ENCODE measurements at places on chromosomes 11 and 22.

- no peak for DNase-seq
Measured at GRCh38 chr11:61834278-61835048, 6.4 kb downstream of the FADS2 start.

- DNase-seq = no peak
Measured at GRCh38 chr22:37640591-37641560, 1.4 kb downstream of the SH3BP1 start.

DNA sequence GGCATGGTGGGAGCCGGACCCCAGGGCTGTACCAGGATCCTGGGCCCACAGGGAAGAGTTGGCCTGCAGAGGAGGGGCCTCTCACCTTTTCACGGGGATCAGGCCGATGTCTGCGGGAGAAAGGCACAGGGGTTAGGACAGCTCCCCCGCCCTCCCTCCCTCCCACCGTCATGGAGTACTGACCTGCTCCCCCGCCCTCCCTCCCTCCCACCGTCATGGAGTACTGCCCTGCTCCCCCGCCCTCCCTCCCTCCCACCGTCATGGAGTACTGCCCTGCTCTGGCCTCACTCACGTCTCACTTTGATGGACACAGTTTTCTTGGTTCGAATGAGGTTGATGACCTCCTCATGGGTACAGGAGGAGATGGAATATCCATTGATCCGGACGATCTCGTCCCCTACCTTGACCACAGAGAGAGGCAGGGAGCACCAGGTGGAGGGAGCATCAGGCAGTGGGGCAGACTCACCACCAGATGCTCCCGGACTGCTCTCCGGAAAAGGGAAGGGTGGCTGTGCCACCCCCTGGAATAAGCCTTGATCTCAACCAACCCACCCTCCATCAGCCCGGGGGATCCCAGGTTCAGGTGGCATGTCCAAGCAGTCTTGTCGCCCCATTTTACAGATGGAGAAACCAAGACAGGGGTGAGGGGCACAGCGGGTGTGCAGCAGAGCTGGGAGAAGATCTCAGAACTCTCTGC is 17.1 kb downstream of the USH1C start:
- no peak for DNase-seq

DNA sequence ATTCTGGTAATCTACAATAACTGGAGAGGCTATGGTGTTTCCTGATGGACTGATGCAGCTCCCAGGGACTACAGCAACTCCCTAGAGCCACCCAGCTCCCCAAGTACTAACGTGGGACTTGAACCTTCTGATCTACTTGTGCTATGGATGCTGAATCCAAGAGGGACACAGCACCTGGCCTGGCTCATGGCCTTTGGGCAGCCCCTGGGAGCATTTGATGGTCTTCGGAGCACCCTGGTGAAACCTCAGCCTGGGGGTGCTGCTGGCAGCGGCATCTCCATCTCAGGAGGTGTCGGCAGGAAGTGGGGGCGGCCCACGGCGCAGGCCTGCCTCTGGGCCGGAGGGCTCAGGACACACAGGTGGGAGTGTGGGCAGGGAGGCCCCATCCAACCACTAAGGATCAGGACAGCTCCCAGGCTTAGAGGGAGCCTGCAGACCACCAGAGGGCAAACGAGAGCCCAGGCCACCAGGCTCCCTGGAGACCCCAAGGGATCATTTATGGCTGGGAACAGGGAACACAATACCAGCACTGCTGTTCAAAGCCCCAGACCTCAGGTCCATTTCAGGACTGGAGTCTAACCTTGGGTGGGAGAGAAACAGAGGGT is 8.7 kb downstream of the EHD1 start:
- DNase-seq = no peak

DNA sequence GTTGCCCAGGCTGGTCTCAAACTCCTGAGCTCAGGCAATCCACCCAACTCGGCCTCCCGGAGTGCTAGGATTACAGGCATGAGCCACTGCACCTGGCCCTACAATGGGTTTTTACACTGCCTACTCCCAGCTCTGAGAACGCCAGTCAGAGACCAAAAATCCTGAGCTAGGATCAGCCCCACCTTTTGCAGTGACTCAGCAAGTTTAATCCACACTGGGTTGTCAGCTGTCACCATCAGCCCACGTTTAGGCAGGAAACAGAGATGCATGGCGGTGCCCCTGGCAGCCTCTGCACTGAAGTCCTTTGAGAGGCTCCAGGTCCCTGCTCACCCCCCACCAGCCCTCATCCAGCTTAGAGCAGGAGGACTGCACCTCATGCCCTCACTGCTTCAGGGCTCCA is 117.6 kb downstream of the ARHGAP8 start:
- DNase-seq = peak; percentile 64

DNA sequence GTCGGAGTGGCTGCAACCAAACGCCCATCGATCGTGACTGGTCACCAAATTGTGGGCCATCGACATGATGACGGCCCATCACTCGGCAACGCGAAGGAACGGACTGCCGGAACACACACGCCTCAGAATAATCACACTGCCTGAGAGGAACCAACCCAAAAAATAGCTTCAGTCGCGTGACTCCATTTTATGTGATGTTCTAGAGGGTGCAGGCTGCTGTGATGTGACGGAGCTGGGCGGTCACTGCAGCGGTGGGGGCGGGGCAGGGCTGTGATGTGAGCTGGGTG is 174.6 kb downstream of the CTTN start:
- DNase-seq = no peak

DNA sequence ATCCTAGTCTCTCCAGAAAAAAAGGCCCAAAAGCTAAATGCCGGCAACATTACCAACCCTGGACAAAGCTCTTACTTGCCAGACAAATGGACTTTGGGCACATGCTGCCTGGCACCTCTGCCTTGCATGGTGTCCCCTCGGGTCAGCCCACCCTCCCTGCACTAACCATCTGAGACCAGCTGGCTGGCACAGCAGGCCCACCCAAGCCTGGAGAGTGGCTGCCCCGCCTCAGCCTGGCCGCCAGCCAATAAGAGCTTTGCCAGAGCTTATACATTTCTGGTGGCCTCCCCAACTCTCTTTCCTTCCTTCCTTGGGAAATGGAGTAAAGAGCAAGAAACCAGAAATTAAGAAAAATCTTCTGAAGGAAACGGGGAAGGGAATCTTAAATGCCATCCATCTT is 24.5 kb downstream of the MCHR1 start:
- no peak for DNase-seq

DNA sequence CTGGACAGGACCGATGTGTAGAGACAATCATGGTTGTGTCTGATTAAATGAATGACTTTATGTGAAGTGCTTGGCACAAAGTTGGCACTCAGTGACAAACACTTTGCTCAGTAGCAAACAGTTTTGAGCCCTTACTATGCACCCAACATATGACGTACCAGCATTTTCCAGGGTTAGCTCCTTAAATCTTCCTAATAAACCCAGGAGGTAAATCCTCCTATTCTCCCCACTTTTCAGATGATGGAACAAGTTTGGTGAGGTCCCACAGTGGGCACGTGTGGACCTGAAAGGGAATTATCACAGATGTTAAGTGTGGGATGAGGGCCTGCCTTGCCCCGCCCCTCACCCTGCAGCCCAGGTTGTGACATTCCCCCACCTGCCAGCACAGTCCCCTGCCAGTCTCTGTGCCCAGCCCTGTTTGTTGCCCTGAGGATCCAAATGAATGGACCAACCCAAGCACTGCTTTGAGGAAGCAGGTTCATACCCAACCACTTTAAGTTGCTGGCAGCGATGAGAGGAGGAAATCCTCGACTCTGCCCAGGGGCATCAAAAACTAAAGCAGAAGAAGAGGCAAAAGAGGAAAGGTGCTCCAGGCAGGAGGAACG is 6.6 kb upstream of the CARD10 start:
- no peak for DNase-seq

DNA sequence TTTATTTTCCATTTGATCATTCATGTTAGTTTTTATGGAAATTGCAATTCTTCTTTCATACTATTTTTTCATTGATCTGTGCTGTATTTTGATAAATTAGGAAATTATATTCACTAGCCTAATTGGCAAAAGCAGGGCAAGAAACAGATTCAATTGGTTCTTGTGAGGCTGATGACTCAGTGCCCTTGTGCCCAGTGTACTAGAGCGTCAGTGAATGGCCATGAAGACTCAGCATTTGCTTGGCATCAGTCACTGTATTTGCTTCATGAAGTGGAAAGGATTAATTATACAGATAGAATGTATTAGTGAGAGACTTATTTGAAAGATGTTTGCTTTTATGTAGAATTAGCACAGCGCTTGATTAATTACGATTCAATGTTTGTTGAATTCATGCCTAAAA is 31.8 kb downstream of the MRGPRX1 start:
- no peak for DNase-seq

GRCh38 chr11:131418189-131418588 is 47.8 kb downstream of the NTM start:
- DNase-seq = no peak

GRCh38 chr22:42376711-42377554 is 55.3 kb downstream of the NFAM1 start:
- DNase-seq = no peak

DNA sequence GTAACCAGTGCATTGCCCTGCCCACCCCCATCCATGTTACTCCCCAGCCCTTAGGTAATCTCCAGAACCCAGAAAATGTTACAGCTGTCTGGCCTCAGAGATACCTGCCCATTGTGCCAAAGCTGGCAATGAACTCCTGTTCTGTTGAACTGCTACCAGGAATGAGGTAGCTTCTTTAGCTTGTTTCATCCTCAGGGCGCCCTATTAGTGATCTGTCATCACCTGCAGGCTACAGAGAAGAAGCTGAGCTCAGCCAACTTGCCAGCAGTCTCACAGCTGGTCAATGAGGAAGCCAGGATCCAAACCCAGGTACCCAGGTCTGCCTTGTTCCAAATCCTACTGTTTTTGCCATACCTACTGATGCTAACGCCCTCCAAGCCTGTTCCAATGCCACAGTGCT is 88.7 kb downstream of the GALNT18 start:
- DNase-seq = no peak

DNA sequence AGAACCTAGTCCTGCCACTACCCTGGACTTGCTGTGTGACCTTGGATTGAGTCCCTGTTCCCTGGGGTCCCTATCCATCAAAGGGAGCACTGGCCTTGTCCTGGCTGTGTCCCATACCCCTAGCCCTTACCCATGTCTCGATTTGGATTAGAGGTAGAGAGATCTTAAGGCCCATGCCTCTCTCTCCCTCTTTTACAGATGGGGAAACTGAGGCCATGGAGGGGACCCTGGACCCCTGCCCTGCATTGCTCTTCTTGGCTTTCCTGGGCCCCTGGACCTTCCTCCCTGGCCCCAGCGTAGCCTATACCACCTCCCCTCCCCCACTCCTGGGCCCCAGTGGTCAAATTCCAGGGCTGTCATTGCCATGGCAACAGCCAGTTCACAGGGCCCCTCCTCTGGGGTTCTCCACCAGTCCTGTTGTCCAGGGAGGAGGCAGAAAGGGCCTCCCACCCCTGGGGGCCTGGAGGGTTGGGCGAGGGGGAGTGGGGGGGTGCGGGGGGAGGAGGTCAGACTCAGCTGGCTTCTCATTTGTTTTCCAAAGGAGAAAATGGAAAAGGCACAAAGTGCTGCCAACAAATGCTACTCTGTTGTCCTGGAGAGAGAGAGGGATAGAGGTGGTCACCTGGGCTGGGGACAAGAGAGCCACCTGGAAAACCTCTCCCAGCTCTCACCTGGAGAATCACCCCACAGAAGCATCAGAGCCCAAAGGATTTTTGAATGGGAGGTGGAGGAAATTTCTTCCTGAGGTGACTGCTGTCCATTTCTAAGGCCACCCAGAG is 23.3 kb downstream of the ARHGEF17 start:
- DNase-seq = no peak

GRCh38 chr11:47272706-47273105 is 2.8 kb downstream of the MADD start:
- no peak for DNase-seq

- peak; percentile 79 for DNase-seq
Measured at GRCh38 chr22:38455530-38456271, 702 bp upstream of the KCNJ4 start.

GRCh38 chr11:72793076-72793424 is 797 bp downstream of the STARD10 start:
- no peak for DNase-seq

GRCh38 chr22:26401726-26402125 is 27.3 kb upstream of the ASPHD2 start:
- no peak for DNase-seq

DNA sequence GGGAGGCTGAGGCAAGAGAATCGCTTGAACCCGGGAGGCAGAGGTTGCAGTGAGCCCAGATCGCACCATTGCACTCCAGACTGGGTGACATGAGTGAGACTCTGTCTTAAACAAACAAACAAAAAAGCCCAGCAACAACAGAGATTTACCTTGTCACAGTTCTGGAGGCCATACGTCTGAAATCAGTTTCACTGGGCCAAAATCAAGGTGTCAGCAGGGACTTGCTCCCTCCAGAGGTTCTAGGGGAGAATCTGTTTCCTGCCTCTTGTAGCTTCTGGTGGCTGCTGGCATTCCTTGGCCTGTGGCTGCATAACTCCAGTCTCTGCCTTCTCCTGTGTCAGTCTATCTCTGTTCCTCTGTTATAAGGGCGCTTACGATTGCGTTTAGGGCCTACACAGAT is 1.5 kb downstream of the DDX10 start:
- DNase-seq = no peak

DNA sequence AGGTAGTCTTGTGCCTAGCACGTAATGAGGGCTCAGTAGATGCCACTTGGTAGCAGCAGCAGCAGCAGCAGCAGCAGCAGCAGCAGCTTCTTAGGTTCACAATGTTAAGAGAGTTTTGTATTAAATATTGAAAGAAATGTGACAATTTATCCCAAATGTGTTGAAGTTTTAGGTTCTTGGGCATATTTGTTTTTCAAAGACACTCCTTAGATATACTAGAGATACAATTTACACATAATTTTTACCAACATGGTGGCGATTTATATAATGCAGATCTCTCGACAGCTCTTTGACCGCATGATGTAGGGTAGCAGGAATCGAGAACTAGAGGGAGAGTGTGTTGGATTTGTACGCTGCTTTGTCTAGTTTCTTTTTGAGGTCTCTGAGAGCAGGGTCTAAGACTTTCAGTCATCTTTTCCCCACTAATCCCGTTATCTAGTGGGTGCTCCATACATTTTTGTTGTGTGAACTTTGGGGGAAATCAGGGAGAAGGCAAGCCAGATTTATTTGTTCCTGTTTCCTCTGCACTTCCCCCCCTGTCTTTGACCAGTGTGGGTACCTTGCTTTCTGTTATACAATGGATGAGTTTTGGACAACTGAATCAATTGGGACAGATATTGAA is 1.4 kb downstream of the FDX1 start:
- no peak for DNase-seq

- DNase-seq = no peak
Measured at GRCh38 chr11:23509023-23509422, 648.7 kb upstream of the CCDC179 start.

DNA sequence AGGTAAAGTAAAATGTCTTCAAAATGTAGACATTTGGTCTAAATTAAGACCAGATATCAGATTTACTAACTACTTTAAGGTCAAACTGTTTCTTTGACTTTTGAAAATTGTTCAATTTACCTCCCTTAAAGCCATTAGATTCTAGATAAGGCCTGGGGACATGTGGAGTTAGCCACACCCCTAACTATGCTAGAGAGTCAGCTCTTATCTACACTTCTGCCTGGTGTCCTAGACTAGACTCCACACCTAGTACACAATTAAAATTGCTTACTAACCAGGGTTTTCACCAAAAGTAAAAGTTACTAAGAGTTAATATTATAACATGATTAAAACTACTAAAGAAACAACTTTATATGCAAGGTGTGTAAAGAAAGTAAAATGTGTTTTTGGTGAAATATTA is 43.6 kb upstream of the DBX1 start:
- no peak for DNase-seq

GRCh38 chr11:120329556-120329955 is 4.5 kb downstream of the TLCD5 start:
- no peak for DNase-seq
